Activated CD4-positive, alpha-beta T cell treated with anti-CD3 and anti-CD28 coated beads, Interleukin-2, Interleukin-6, amounts not matched to agents 100 ng/mL and 50 ng/mL, durations not matched to agents 16 hours and 8 hours (primary cell): ENCODE measurements at places on chromosomes 5 and 9.

GRCh38 chr9:93808115-93809029 lies 146.8 kb downstream of the BARX1 start:
- DNase-seq = no peak

GRCh38 chr5:85671223-85671970 lies 946.3 kb upstream of the COX7C start:
- DNase-seq = no peak

GRCh38 chr5:165714598-165714997 lies 2209.2 kb downstream of the MAT2B start:
- no peak for DNase-seq

- no peak for DNase-seq
These were observed 147.3 kb downstream of the TLE4 start for GRCh38 chr9:79719021-79719420.
